ENCODE measurements at places on chromosomes 1 and 21.

- DNase-seq = no peak
Observed at GRCh38 chr1:70656361-70656760, 245.3 kb downstream of the CTH start.

DNA sequence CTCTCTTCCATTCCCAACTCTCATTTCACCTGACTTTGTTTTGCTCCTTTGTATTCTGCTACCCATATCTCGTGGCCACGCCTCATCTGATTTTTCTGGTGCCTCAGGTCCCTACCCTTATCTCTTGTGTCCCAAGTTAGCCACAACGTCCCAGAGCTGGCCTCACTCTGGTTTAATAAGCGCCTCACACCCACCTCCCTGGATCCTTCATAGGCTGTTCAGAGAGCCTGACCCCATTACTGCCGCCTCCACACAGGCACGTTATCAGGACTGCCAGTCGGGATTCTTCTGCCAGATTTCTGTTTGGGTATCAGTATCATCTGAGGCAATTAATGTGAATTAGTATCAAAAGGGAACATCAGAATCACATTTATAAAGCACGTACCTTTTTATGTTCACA is 34.7 kb upstream of the TMEM125 start:
- DNase-seq = no peak

- DNase-seq = no peak
Observed at GRCh38 chr1:178101654-178102053, 7.8 kb downstream of the RASAL2 start.

- DNase-seq = no peak
Observed at GRCh38 chr1:15584489-15585363, at the start of gene AGMAT. AGMAT (minus strand) TSS chr1:15585051; CDS start chr1:15584967, 84 bp downstream.

DNA sequence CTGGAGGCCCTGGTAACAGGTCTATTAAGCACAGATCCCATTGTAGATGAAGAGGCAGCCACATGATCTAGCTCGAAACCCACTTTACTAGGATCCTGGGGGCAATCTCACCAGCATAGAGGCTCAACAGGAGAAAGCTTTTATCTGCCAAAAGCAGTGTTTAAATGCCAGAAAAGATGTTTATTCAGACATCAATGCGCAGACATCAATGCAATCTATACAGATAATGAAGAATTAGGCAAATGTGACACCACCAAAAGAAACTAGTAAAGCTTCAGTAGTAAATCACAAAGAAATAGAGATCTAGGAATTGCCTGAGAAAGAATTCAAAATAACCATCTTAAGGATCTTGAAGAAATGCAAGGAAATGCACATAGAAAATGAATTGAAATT is 32.5 kb downstream of the OR6Y1 start:
- DNase-seq = no peak

DNA sequence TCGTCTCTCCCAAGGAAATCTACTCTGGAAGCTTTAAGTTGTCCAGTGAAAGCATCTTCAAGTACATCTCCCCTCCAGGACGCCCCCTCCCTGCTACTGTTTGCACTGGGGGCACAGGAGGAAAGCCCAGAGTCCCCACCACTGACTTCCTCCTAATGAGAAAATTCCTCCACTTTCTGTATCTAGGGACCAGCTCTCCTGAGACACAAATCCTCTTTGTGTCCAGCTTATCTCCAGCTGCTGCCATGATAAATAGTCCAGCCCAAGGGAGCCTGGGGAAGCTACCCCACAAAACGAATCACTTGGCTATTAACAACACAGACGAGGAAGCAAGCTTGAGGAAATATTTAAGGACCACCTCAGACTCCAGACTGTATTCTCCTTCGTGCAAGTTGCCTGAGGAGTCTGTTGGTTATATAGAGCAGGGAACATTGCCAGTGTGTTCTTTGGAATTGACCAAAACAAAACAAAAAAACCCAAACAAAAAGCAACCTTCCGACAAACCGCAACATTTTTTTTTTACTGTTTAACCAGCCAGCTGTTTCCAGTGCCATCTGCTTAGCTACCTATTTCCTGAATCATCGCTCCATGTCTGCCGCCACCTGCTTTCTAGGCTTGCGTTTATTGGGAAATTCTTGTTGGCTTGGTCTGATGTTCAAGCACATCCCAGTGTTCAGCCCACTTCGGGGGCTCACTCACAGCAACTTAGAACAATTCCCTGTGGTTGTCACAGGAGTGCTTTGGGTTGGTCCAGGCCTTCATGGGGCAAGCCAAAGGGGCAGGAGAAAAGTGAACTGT is 7.7 kb downstream of the C1orf226 start:
- DNase-seq = no peak

DNA sequence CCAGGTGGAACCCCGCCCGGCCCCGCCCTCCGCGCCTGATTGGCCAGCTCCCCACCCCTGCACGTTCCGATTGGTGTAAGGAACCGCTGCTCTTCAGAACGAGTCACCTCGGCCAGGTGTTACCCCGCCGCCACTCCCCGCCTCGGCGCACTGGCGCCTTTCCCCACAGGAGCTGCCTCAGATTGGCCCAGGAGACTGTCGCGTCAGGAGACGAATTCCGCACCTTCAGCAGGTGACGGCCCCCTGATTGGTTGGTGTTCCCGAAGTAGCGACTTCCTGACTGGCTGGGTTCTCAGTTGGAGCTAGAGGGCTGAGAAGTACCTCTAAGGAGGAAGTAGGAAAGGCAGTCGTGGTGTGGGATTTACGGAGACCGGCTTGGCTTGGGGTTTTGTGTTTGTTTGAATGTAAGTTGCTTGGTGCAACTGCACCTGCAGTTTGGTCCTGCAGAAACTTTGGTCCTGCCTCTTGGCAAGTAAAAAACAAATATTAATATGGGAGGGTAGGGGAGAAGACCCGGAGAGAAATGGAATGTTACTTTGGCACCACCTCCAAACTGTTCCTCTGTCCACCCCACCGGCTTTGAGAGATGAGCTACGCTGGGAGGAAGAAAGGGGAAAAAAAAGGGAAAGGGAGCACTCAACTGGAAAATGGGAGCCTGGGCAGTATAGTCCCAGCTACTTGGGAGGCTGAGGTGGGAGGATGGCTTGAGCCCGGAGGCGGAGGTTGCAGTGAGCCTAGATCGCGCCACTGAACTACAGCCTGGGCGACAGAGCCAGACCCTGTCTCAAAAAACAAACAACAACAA is 415 bp upstream of the F11R start:
- peak; percentile 94 for DNase-seq

GRCh38 chr1:119673171-119673940 is 25.3 kb upstream of the ZNF697 start:
- DNase-seq = no peak

GRCh38 chr1:190477762-190478148 is at the start of gene BRINP3:
BRINP3 (minus strand) TSS chr1:190477864.
- DNase-seq = no peak

DNA sequence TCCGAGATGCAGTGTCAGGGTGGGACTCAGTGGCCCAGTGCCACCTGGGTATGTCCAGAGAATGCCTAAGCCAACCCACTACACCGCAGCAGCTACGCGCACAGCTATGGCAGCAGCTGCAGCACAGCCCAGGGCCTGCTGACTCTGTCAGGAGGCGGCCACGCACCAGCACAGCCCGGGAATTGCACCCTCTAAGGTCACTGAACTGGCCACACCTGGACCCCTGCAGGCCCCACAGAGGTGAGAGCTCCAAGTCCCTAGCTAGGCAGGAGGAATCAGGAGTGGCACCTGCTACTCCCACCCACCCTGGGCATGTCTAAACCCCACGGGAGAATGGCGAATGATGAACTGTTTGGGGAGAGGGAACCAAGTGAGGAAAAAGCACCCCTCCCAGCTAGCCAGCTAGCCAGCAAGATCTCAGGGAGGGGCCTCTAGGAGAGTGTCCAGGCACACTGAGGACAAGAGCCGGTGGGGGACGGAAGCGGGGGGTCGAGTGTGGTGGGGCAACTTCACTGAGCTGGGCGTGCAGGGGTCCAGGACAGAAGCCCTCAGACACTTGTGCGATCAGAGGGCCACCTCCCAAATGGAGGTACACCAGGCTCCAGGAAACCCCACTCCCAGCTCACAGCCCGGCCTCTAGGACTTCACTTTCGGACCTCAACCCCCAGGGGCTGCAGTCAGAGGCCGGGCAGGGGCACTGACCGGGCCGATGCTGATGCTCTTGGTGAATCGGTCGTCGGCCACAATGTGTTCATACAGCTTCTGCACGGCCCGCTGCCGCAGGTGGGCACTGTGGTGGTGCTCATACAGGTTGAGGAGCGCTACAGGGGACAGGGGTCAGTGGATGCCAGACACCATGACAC is 13.9 kb downstream of the LSS start:
- DNase-seq = no peak

GRCh38 chr1:200907611-200908097 is 13.0 kb downstream of the INAVA start:
- no peak for DNase-seq

DNA sequence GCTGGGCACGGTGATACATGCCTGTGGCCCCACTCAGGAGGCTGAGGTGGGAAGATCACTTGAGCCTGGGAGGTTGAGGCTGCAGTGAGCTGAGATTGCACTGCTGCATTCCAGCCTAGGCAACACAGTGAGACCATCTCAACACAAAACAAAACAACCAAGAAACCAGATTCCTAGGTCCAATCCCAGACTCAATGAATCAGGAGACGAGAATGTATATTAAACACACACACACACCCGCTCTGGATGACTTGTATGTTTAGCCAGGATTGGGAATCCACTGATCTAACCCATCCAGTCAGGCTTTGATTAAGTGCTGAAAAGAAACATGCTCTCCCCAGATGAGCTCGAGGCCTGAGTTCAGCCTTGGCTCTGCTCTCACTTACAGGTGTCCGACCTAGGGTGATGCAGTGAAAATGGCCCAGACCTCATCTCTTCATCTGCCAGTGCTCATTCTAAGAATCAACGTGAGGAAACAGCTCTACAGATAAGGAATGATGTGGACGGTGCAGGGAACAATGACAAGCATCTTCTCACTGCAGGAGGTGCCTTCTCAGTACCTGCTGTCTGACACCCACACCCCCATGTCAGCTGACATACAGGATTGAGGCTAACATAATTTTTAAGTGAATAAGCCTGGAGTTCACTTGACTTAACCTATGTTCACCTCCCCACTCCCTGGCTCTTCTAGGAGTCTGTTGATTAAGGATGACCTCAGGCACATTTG is 15.3 kb upstream of the SRSF4 start:
- DNase-seq = no peak

GRCh38 chr1:64920941-64921589 is 45.3 kb downstream of the JAK1 start:
- no peak for DNase-seq

DNA sequence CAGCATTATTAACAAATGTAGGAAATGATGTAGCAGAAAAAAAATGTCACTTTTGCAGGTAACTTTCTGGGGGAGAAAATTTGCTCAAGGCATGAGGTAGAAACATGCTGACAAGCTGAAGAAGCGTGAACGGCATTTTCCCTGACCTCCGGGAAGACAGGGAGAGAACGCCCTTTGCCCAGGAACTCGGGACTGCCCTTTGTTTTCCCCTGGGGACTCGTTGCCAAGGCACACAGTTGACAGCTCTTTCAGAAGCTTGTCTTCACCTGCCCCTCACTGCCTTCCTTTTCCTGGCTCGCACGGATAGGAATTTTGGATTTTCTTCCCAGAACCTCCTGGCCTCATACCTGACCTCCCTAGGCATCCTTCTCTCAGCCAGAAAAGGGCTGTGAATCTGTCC is 52.7 kb upstream of the COA6 start:
- DNase-seq = no peak

DNA sequence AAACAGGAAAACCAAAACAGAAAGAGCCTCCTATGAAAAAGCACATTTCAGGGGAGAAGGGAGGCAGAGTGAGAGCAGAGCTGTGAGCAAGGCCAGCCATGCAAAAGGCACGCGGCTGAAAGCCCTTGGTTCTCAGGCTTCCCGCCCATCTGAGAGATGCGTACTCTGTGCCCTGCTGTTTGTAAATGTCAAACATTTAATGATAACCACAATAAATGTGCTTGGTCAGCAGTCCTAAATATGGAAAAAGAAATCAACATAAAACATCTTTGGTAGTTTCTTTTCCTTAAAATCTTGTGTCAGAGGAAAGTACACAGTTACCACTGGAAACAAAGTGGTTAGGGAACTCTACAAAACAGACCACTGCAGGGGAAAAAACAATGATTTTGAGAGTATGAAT is 283.1 kb downstream of the DSCAM start:
- no peak for DNase-seq

GRCh38 chr1:247322849-247323586 is 8.6 kb downstream of the ZNF496 start:
- no peak for DNase-seq

DNA sequence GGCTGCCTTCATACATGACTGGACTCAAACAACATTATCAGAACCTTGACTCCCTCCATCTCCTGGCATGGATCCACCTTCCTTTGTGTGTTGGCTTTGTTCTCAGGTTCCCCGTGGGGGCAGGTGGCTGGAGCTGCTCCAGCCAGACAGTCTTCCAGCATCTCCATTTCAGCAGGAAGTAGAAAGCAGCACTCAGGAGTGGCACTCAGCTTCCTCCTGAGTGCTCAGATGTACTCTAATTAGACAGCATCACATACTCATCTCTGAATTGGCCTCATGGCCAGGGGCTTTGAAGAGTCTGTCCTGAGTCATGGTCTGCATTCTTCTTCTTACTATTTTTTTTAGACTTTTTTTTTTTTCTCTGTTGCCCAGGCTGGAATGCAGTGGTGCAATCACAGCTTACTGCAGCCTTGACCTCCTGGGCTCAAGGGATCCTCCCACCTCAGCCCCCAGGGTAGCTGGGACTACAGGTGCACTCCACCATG is 27.9 kb downstream of the OVAAL start:
- DNase-seq = peak; percentile 71

- no peak for DNase-seq
Observed at GRCh38 chr1:241645199-241645598, 5.0 kb upstream of the CHML start.

DNA sequence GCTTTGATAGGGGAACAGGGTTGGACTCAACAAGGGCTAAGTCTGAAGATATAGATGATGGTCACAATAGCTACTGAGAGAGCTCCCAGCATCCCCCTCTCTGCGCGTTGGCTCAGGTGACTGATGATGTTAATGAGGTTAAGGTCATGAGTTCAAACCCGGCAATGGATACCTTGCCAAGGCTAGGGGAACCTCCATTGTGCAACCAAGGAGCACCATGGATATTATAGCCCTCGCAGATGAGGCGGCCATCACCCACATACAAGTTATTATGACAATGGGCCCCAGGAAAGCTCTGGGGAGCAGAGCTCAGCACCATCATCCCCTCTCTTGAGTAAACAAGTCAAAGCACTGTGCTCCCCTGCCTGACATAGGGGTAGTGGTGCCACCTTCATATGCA is 8.2 kb downstream of the KCNA2 start:
- no peak for DNase-seq

GRCh38 chr1:160162931-160163330 is 11.5 kb downstream of the ATP1A4 start:
- DNase-seq = no peak

- no peak for DNase-seq
Observed at GRCh38 chr1:56298866-56299265, 280.5 kb downstream of the PLPP3 start.

DNA sequence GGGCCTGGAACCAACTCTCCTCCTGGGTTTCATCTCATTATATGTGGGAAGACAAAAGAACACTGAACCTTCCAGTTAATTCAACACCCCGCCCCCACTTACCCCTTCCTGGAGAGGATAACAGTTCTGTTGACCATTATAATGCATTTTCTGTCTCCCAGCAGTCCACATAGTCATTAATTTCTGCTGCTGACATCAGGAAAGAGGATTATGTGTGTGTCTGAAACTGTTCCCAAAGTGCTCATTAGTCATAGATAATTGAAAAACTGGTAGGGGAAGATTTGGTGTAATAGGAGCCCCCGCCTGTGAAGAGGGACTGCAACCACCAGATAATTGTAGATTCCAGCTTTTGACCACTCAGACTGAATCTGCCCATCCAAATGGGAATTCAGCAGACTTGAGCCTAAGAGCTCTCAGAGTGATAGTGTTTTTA is 208.7 kb downstream of the FGGY start:
- DNase-seq = no peak

- no peak for DNase-seq
Observed at GRCh38 chr1:162270016-162270770, 106.5 kb downstream of the SPATA46 start.

All from NCI-H1436 treated with DMSO at 0.1 percent for 48 hours (cell line).